ENCODE measurements at places on chromosomes 11 and 22.
A peak's percentile ranks its signal among the peaks of the same experiment; 100 is the strongest.

DNA sequence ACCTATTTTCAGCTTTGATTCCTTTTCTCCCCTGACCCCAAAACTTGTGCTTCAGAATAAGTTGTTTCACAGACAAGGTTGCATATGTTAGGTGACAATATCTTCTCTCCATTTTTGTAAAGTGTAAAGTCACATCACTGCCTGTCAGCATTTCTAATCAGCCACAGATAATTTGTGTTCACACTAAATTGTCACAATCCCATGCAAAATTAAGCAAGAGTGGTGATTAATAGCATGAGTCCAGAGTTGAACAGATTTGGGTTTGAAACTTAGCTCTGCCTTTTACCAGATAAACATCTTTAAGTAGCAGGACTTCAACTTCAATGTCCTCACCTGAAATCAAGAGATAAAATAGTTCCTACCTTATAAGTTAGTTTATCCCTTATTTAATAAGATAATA is 80.1 kb downstream of the MICAL2 start:
- no peak for DNase-seq

- no peak for DNase-seq
Observed at GRCh38 chr11:94559361-94559760, 7.8 kb upstream of the PIWIL4 start.

GRCh38 chr11:67670316-67671210 is 3.9 kb downstream of the ALDH3B2 start:
- no peak for DNase-seq

GRCh38 chr22:46309526-46310085 is 12.9 kb downstream of the GTSE1 start:
- no peak for DNase-seq

DNA sequence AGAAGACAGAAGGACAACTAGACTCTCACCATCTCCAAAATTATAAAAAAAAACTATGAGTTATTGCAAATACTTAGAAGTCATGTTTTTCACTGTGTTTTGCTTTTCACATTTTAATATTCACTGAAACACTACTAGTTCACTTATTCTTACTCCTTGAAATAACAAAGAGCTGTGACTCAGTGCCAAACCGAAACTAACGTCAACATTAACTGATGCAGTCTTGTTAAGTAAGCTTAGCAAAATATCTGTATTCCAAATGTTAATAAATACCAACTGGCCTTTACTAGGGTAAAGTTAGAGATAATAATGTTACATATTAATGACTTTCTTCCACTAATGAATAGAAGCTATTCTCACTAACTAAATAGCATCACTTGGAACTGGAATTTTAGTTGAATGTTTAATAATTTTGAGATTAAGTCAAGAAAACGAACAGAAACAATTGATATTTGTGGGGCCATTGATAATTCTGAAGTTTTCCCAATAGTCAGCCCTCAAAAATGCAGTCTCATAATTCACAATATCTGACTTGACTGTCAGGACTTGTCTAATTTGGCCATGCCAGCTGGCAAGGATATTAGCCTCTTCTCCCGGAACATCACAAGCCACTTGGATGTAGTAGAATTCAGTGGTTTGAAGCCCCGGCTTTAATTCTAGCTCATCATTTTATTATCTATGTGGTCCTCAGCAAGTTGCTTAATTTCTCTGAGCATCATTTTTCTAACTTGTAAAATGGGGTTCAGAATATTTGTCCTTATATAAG is 230.1 kb upstream of the DDI1 start:
- DNase-seq, result peak; percentile 86

DNA sequence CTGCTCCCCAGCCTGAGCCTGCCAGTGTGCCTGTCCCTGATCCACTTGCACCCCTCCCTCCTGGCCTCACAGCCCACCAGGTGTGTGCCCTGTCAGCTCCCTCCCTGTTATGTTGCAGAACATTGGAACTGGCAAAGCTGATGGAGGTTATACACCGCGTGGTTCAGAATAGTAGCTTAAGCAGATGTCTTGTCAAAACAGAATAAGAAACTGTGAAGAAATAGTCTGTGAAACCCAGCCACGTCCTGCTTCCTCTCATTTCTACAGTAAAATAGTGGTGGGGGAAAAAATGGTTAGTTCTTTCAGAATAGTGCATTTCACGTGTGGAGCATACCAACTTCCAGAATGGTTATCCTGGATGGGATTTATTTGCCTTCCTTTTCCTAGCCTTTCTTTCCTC is 161.2 kb upstream of the NAV2 start:
- no peak for DNase-seq

GRCh38 chr22:46286006-46286405 is 10.7 kb upstream of the GTSE1 start:
- DNase-seq, result no peak

- DNase-seq, result no peak
Observed at GRCh38 chr22:40602231-40602630, 34.3 kb downstream of the MRTFA start.

GRCh38 chr11:123570939-123571580 is 83.4 kb downstream of the SCN3B start:
- no peak for DNase-seq

DNA sequence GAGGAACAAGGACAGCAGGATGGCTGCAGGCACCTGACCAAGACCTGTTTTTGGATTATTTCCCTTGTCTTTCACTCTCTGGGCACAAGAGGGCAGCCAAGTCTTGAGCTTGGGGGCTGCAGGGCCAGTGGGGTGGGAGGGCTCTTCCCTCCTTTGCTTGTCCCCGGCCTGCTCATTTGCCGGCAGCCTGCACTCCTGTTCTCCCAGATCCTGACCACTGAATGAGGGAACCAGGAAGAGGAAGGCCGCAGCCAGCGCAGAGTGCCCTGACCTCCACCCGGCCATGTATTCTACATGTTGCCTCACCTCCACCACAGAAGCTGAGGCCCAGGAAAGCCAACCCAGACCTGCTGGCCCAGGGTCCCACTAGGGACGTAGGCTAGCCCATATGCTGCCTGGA is 15.5 kb upstream of the NNMT start:
- DNase-seq, result peak; percentile 90

- DNase-seq, result no peak
Observed at GRCh38 chr11:83609191-83609590, 323.0 kb upstream of the CCDC90B start.

DNA sequence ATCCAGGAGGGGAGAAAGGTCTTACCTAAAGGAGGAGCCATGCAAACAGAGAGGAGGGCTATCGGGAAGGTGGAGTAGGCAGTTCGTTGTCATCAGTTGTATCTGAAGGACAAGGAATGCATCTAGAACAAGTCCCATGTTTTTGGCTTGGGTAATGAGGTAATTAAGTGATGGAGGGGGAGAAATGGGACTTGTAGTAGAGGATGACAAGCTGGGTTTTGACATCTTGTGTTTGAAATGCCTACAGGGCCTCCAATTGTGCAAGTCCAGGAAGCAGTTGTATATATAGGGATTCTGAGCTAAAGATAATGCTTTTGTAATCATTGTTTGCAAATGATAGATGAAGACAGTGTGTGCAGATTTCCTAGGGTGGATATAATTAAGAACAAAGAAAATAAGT is 622.8 kb downstream of the NTM start:
- DNase-seq, result no peak

- DNase-seq, result no peak
Observed at GRCh38 chr11:86774417-86774816, 25.9 kb upstream of the PRSS23 start.

- no peak for DNase-seq
Observed at GRCh38 chr22:21043860-21044535, 1.7 kb upstream of the LRRC74B start.

DNA sequence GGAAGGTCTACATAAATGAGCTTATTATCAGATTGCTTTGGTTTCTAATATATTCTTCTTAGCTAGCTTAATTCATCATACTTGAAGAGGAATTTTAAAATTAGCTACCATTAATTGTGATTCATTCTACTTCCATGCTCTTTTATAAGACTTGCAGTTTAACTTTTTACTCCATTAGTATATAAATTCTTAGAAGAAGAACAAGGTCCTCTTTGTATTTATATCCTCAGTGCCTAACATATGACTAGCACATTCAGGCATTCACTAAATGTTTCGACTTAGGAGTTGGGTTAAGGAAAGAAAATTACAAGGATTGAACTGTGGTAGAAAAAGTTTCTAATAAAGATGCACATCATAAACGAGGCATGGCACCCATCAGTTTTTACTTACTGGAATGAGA is 1135.5 kb downstream of the JRKL start:
- no peak for DNase-seq

GRCh38 chr11:121452609-121453150 is at the start of gene SORL1-AS1:
Gene SORL1-AS1 (minus strand): TSS chr11:121452967.
- no peak for DNase-seq

GRCh38 chr11:110050201-110050506 is 43.0 kb upstream of the ZC3H12C start:
- DNase-seq, result no peak

GRCh38 chr11:74725701-74726100 is 5.5 kb downstream of the CHRDL2 start:
- no peak for DNase-seq

- peak; percentile 22 for DNase-seq
Observed at GRCh38 chr11:67345247-67345919, 8.0 kb downstream of the POLD4 start.

- no peak for DNase-seq
Observed at GRCh38 chr11:2212411-2213251, 41.0 kb upstream of the TH start.

DNA sequence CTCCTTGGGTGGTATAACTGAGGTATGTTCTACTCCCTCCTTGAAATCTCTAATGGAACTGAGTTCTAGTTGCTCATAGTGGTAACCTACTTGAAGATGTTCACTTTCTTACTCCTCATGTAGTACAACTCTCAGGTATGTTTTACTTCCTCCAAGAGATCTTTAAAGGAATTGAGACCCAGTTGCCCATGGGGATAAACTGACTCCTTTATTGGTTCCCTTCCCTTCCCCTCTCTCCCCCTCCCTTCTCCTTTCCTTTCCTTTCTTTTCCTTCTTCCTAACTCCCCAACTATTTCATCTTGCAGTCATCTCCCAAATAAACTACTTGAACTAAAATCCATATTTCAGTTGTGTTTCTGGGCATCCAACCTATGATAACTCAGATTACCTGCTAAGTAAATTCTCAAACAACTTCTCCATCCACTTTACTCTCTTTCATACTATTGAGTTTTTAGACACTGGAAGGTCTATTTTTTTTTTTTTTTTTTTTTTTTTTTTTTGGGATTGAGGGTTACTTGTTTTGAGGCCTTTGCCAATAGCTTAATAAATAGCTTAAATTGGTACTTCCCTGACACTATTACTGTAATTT is 7.9 kb upstream of the TRIM68 start:
- DNase-seq, result no peak

- no peak for DNase-seq
Observed at GRCh38 chr11:82494988-82495432, 238.7 kb downstream of the FAM181B start.
